ENCODE measurements at places on chromosomes 7 and 10.

DNA sequence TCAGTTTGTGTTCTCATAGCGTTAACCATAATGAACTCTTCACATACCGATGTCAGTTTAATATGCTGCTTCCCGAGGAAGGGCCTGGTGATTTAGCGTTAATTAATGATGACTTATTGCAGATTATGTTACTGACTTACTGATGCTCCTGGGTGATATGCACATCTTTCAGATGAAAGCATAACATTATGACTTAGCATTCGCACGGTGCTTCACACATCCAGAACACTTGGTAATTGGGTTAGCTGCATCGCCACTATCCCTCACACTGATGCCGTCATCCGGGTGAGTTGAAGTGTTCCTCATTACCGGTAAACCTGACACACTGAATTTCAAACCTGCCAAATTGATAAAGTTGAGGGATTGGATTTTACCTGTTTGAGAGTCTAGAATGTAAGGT lies 239.0 kb upstream of the PODXL start:
- no peak for DNase-seq

DNA sequence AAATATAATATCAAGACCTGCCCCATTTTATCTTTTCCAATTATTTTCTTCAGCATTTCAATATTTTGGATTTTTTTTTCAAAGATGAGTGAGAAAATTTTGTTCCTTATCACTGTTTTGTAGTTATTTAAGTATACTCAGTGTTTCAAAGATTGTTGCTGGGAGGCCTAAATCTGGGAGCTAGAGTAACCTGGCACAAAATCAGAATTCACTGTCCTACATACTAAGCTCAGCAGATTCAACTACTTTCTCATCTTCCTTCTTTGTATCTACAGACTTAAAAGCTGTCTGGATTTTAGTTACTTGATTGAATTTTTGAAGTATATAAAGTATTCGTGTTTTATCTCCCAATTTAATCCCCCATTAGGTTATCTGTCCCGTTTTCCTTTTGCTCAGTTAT lies 85.9 kb downstream of the TAX1BP1 start:
- no peak for DNase-seq

GRCh38 chr10:96987842-96988175 lies 155.7 kb downstream of the LCOR start:
- DNase-seq: no peak

- DNase-seq: no peak
Observed at GRCh38 chr10:130635528-130635927, 499.3 kb downstream of the GLRX3 start.

GRCh38 chr7:74625446-74625845 lies 32.1 kb upstream of the GTF2I start:
- DNase-seq: peak; percentile 30

DNA sequence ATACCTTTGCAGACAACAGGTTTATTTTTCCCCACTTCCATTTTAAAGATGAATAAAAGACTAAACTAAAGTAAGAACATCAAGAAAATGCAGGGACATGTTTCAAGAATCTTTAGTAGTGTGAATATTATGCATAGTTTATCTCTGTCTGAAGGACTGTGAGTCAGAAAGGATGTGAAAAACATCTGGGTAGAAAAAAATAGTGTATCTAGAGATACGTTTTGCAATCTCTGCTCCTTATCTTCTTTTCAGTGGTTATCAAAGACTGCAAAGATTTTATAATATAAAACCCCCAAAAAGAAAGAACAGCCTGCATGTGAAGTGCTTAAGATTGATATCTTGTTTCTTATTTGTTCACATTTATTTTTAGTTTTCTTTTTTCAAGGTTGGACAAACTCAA lies 101.9 kb upstream of the ARHGAP21 start:
- no peak for DNase-seq

- DNase-seq: no peak
Observed at GRCh38 chr7:155124706-155125105, 54.6 kb downstream of the HTR5A start.

DNA sequence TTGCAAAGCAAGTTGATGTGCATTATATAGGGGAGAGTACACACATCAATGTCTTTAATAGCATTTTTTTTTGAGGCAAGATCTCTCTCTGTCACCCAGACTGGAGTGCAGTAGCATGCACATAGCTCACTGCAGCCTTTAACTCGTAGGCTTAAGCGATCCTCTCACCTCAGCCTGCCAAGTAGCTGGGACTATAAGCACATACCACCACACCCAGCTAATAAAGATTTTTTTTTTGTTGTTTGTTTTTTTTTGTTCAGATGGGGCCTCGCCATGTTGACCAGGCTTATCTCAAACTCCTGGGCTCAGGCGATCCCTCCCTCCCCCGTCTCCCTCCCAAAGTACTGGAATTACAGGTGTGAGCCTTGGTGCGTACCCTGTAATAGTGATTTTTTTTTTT lies 1.5 kb downstream of the UMAD1 start:
- DNase-seq: peak; percentile 80

GRCh38 chr7:80581486-80582260 lies 56.8 kb upstream of the CD36 start:
- no peak for DNase-seq

DNA sequence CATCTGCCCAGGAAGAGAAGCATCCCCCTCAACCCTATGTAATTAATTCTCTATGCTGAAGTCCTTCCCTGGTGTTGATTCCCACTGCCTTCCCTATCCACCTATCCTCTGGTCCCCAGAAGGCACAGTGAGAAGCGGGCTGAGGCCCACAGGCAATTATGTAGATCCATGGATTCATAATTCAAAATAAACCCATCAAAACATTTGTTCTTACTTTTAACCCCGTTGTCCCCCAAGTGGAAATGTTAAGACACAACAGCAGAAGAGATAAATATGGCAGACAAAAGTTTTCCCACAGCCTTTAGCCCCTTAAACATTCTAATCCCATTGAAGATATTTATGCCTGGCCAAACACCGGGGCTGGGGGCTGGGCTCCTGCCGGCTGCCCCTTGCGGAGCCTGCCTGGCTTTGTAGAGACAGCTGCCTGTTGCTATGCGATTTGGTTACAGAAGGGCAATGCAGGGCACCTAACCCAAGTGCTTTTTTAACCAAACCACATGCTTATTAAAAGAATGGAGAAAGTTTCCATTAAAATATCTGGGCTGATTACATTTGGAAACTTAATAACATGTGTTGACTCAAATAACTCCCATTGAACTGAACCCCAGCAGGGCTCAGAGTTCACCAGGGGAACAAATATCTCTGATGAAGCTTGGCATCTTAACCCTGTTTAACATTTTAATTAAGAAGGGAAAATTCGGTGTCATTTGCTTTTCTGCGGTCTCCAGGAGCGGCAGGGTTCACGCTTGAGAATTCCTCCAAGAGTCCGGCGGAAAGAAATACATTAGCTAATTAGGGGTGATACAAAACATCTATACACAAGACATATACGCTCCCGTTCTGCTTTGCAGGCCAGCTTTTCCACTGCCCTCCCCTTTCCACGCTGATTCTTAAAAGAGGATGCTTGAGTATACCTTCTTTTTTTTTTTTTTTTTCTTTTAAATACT lies 110.8 kb upstream of the FGFR2 start:
- DNase-seq: no peak

DNA sequence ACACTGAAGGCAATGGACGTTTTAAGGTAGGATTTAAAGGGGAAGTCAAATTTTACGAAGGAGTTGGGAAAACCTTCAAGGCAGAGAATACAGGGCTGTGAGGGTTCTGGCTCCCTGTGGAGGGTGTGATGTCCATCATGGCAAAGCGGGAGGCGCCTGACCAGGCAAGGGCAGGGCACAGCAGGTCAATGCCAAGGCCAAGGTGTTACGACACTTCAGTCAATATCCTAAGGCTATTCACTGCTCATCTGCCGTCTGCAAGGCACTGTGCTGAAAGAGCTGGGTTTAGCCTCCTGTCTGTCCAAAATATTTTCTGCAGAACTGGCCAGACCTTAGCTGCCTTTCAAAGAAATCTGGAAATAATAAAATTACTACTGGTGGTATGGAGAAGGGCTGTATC lies 297.9 kb upstream of the MGMT start:
- no peak for DNase-seq

- no peak for DNase-seq
Observed at GRCh38 chr10:73650537-73651331, 5.1 kb downstream of the SYNPO2L start.

- DNase-seq: no peak
Observed at GRCh38 chr10:81569488-81569887, 305.5 kb upstream of the NRG3 start.

- no peak for DNase-seq
Observed at GRCh38 chr7:83610649-83611304, 38.2 kb downstream of the SEMA3E start.

DNA sequence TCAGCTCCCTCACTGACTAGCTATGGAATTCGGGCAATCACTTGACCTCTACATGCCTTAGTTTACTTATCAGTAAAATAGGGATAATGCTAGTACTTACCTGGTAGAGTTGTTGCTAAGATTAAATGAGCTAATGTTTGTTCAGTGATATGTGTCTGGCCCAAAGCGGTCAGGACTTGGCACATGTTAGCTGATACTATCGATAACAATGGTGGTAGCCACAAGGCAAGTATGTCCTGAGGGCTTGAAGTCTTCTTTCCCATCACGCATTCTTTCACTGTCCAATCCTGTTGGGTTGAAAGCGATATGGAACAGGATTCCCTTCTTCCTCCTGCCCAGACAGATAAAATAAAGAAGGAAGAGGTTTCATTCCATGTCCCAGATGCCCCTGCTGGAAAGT lies 25.5 kb upstream of the MXI1 start:
- DNase-seq: no peak

GRCh38 chr7:68503400-68503799 lies 1094.9 kb upstream of the AUTS2 start:
- DNase-seq: no peak

DNA sequence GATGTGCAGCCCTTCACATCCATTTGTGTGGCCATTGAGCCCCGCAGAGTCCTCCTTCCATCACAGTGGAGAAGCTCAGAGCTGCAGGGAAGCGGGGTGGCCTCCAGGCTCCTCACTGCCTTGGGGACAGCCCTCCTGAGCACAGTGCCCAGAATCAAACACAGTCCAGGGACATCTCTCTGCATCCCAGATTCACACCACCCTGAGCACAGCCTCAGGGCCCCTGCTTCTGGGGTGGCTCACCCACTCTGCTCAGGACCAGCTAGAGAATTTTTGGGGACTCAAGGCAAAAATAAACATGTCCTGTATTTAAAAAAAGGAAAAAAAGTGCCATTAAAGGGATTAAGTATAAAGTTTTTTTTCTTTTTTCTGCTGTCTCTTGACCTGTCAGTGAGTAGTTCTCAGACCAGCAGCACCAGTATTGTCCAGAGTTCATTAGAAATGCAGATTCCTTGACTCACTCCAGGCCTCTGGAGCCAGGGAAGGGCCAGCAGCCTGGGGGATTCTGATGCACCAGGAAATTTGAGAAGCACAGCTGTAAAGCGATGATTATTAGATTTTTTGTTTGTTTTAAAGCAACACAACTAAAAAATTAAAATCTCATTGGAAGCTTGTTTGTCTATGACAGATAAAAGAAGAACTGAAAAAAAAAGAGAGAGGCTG lies 61.6 kb downstream of the ARHGAP22 start:
- DNase-seq: no peak

DNA sequence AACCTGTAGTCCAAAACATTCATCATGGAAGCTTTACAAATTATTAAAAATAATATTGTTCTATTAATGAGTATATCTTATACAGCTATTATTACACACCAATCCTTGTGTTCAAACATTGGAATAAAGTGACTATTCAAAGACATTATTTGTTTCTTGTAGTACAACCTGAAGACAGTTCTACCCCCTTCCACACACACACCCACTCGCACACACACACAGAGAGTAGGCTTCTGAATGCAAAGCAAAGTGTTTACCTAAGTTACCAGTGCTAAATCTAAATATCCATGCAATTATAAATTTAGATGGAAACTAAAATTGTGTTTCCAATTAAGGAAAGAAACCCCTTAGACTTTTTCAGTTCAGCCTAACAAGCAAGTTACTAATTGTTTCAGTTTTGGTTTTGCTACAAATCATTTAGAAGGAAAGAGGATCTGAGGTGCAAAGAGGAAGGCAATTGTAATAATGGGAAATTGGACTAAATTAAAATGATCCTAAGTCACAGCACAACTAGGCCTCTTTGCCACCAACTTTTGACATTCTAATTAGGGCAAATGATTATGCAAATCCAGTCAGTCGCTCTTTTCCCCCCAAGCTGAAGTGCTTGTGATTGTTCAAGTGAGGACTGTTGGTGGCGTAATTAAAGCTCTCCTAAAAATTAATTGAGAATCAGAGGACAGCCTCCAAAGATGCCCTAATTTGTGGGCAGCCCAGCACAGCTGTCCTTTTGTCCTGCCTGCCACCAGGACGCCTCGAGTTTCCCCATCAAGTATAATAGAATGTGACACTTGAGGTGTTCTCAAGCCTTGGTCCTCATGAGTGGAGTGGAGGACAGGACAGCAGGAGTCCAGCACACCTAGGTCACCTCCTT lies 19.9 kb upstream of the ATOH7 start:
- DNase-seq: no peak

- no peak for DNase-seq
Observed at GRCh38 chr10:18204039-18204835, 64.0 kb downstream of the CACNB2 start.

DNA sequence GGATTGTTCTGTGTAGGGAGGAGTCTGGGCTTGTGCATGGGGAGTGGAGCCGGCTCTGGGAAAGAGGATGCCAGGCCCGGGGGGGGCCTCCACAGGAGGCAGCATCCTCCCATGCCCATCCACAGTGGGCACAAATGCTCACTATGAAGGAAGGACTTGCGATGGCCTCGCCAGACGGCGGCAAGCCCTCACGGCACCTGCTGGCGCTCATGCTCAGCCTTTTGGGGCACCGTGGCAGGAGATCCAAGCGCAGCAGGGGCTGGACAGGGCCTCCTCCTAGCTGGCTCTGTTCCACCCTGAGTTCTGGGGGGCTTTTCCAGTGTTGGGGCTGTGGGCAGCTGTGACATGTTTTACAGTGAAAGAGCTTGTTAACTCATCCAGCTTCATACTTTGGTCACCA lies 15.2 kb downstream of the MDH2 start:
- DNase-seq: no peak

GRCh38 chr10:9342885-9343570 lies 1288.5 kb downstream of the GATA3 start:
- no peak for DNase-seq

GRCh38 chr10:24008164-24009091 lies 200.5 kb upstream of the KIAA1217 start:
- DNase-seq: peak; percentile 77

- DNase-seq: no peak
Observed at GRCh38 chr10:116766837-116767634, 24.7 kb upstream of the HSPA12A start.

DNA sequence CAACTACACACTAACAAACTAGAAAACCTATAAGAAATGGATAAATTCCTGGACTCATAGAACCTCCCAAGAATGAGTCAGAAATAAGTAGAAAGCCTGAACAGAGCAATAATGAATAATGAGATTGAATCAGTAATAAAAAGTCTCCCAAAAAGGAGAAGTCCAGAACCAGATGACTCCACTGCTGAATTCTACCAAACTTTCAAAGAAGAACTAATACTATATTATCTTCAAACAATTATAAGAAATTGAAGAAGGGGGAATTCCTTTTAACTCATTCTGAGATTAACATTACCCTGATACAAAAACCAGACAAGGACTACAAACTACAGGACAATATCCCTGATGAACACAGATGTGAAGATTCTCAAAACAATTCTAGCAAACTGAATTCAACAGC lies 47.8 kb upstream of the CDK6 start:
- DNase-seq: no peak
